Activated CD4-positive, alpha-beta T cell treated with anti-CD3 and anti-CD28 coated beads for 36 hours (primary cell): ENCODE measurements at places on chromosomes 6 and 20. TPM values are rescaled to one million over a fixed set of nuclear protein-coding genes. Genes with fewer than 3 reads are reported as not detected.

Gene MEI4
- total RNA-seq = not detected

Gene OR10C1
- not detected for total RNA-seq

Gene SIRPG
- total RNA-seq = 34.3 TPM

DNA sequence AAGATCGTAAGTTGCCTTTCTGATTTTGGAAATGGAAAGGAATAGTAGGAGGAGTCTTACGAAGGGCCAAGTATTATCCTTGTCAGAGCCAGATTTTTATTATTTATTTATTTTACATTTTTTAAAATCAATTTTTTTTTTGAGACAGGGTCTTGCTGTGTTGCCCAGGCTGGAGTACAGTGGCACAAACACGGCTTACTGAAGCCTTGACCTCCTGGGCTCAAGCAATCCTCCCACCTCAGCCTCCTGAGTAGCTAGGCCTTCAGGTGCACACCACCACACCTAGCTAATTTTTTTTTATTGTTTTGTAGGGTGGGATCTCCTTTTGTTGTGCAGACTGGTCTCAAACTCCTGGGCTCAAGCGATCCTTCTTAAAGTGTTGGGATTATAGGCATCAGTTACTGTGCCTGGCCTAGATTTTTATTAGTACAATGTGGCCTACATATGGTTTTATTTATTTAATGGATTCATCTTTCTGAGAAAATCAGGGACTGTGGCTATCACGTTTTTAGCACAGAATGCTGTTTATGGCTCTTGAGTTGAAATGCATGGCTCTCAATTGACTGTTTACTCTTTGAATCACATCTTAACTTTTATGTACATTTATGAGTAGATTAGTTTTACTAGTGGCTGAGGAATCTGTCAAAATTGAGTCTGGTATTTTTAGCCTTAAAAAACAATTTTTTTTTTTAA, 16.7 kb downstream of the CDC5L start:
- no peak for DNase-seq

DNA sequence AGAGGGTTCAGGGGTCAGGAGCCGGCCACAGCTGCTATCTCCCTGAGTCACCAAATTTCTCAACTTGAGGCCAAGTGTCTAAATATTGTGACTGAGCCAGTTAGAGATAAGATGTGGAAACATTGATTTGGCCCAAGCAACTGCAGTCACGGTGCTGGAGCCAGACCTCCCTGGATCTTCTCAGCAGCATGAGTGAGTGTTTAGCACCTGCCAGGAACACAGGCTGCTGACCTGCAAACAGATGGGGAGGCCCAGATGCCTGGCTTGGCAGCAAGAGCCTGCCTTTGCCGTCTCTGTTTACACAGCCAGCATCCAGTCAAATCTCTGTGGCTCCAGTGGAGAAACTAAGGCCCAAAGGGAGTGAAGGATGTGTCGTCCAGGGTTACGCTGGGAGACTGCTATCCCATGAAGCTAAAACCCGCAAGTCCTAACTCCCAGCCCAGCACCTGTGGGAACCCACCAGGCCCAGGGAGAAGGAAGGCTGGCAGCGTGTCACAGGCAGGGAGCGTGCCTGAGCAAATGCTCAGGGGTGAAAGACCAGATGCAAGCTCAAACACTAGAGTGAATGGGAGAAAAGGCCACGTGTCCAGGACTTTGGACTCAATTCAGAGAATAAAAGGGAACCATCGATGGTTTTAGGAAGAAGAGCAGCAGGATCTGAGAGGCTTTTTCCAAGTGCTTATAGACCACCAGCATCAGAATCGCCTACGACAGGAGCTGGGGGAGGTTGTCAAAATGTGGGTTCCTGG, 15.9 kb upstream of the PTGIS start:
- DNase-seq = no peak

GRCh38 chr6:11950109-11950508, 62.0 kb upstream of the HIVEP1 start:
- no peak for DNase-seq

GRCh38 chr6:6717953-6718352, 129.4 kb downstream of the LY86 start:
- DNase-seq = peak; percentile 21

- no peak for DNase-seq
Measured at GRCh38 chr6:55953335-55953734, 77.9 kb upstream of the BMP5 start.

GRCh38 chr6:103862297-103862696, 997.4 kb downstream of the HACE1 start:
- no peak for DNase-seq

DNA sequence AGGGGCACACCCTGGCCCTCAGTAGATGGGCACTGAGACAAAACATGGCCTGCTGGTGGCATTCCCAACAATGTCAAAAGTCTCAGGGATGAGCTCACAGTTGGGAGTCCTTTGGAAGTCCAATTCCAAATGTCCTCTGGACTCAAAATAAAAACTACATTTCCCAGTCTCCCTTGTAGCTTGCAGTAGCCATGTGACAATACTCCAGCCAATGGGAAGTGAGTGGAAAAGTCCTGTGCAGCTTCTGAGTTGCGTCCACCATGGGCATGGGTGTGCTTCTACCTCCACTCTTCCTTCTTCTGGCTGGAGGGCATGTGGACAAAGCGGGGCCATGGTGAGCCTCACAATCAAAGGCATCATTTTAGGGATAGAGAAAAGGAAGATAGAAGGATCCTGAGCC, 5.8 kb upstream of the ADAM33 start:
- DNase-seq = no peak
